ENCODE measurements at places on chromosomes 1 and 21. TPM values are rescaled to one million over a fixed set of nuclear protein-coding genes. Genes with fewer than 3 reads are reported as not detected.
A peak's percentile ranks its signal among the peaks of the same experiment; 100 is the strongest.

DNA sequence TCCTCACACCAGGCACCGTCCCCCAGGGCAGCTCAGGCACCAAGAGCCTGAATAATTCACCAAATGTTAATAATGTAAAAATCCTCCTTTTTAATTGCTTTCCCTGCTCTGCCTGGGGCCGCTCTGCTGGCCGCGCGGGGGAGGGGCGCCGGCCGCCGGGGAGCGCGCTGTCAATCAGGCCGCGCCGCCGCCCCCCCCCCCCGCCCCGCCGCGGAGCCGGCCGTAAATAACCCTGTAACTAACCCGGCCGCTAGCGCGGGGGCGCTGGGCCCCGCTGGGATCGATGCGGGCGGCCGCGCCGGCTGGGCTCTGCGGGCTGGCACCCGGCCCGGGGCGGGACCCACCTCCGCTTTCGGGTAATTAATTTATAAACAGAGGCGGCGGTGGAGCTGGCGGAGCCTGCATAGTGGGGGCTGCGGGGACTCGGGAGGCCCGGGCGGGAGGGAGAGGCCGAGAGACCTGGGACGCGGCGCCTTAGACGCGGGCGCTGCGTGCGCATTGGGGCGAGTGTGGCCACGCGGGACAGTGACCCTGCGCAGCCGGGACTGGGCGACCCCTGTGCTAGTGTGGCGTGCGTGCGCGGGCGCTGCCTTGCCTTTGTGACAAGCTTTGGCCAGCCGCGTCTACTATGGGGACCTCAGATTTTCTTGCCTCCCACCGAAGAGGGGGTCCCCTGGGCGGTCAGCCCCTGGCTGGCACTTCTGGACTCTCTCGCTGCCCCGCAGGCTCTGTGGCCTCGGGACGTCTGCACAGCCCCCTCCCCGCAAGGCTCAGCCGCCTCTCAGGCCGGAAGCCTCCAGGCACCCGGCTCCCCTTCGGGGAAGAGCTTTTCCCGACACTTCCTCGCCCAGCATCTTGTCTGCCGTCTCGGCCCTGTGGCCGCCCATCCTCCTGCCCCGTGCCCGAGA lies 16.6 kb downstream of the SAMD11 start:
- peak; percentile 93 for DNase-seq
- peaks cover 6% of the 10 kb centered on the region for H3K27me3 ChIP-seq
- H3K4me1 ChIP-seq: peaks cover 46% of the 10 kb centered on the region

DNA sequence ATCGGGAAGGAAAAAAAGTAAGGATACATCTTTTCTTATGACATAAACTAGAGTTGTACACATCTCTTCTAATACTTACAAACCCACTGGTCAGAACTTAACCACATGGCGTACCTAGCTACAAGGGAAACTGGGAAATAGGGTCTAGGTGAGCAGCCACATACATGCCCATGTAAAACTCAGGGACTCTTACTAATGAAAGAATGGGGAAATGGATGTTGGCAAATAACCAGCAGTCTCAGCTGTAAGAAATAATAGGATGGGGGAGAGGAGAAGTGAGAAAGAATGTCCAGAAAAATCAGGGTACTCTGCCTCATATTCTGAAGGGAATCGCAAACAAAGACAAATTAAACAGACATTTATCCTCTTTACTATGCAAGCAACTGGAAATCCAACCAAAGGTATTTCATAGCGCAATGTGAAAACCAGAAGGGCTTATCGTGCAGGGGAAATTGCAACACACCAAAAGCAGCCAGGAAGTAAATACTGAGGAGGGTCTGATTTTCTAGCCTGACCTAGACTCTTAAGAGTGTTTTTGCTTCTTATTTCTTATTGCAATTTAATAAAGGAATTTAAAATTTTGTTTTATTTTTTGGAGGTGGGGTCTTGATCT lies 17.5 kb downstream of the GTF2B start:
- peaks cover 17% of the 10 kb centered on the region for H3K4me1 ChIP-seq
- no peak for DNase-seq
- no peak overlapping the region for H3K27ac ChIP-seq
- H3K36me3 ChIP-seq: no peaks in the 10 kb centered on the region
- no peaks in the 10 kb centered on the region for H3K27me3 ChIP-seq

- no peak overlapping the region for H3K4me3 ChIP-seq
- H3K4me1 ChIP-seq: peaks cover 3% of the 10 kb centered on the region
- no peak for DNase-seq
- no peaks in the 10 kb centered on the region for H3K27me3 ChIP-seq
- H3K36me3 ChIP-seq: peaks cover 24% of the 10 kb centered on the region
These were observed 55.2 kb downstream of the SASS6 start for GRCh38 chr1:100077531-100077930.

- no peaks in the 10 kb centered on the region for H3K36me3 ChIP-seq
- H3K27ac ChIP-seq: no peak overlapping the region
- H3K27me3 ChIP-seq: no peaks in the 10 kb centered on the region
- peaks cover 10% of the 10 kb centered on the region for H3K4me1 ChIP-seq
These were observed 131.1 kb downstream of the NEK7 start for GRCh38 chr1:198287916-198288315.

AMPD1 gene
- 0.26 TPM for total RNA-seq

MAP3K21 gene
- 6.0 TPM for total RNA-seq

TNFAIP8L2 gene
- total RNA-seq: 19.1 TPM
